Stimulated activated CD8-positive, alpha-beta memory T cell treated with anti-CD3 and anti-CD28 coated beads, Interleukin-4, amount 100 ng/mL, for 24 hours (primary cell): ENCODE measurements at places on chromosomes 6 and 20.

- no peak for DNase-seq
These were observed 96.6 kb downstream of the LCA5 start for GRCh38 chr6:79440598-79440997.

GRCh38 chr6:161204866-161205557 lies 68.8 kb downstream of the AGPAT4 start:
- DNase-seq: no peak

DNA sequence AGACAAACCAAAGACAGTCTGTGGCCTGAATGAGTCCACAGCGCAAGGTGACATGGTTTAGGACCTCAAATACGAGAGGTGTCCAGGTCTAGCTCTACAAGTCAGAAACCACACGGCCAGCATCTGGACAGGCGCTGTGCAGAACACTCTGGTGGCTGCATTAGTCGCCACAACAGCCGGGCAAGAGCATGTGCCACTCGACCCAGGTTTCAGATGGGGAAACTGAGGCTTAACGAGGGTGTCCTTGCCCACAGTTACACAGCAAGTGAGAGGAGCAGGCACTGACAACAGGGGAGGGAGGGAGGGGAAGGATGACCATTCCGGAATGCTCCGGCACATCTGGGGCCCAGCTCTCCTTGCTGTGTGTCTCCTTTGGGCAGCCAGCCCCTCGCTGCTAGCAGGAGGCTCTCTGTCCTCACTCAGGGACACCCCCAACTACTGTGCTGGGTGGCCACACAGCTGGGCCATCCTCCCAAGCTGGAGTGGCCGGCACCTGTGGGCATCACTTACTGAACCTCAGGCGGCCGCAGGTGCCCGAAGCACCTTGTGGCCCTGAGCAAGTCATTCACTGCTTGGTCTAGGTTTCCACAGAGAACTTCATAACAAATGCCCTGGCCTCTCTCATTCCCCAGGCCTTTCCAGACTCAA lies 6.6 kb downstream of the DLL1 start:
- no peak for DNase-seq

DNA sequence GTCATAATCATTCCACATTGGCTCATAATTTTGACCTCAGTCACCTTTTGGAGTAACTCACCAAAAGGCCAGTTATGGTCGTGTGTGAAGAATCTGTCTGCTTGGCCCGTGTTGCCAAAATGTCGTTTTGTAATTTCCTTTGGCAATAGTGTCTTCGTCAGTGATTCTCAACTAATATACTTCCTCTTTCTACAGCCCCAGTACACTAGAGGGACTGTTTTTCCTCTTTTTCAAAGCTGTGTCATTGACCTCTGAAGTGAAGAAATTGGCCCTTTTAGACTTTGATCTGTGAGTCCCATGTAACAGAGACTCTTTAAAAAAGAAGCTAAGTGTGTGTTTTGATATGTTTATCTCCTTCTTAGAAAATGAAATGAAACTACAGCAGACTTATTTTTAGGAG lies 5.2 kb downstream of the FOXO3 start:
- DNase-seq: no peak

DNA sequence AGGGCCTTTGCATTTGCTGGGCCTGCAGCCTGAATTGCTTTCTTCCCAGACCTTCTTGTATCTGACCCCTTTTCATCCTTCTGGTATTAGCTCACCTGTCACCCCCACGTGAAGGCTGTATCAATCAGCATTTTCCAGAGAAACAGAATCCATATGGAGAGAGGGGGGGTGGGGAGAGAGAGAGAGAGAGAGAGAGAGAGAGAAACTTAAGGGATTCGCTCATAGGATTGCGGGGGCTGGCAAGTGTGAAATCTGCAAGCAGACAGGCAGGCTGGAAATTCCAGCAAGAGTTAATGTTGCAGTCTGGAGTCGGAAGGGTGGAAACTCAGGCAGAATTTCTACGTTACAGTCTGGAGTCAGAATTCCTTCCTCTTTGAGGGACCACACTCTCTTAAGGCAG lies 410.7 kb upstream of the SULF2 start:
- no peak for DNase-seq
